ENCODE measurements at places on chromosomes 4 and X.

DNA sequence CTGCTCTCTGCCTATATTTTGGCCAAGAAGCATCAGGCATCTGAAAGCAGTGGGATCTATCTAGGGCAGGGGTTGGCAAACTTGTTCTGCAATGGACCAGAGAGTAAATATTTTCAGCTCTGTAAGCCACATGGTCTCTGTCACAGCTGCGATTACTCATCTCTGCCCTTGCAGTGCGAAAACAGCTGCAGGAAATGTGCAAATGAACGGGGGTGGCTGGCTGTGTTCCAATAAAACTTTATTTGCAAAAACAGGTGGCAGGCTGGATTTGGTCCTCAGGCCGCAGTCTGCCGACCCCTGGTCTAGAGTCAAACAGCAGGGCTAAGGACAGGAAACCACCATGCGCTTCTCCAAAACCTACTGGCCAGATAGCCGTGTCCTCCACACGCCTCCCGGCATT, 48.6 kb downstream of the ACOX3 start:
- no peak for DNase-seq

- DNase-seq: no peak
Observed at GRCh38 chr4:41678086-41678816, 70.3 kb downstream of the PHOX2B start.

GRCh38 chr4:16056681-16057385, 27.0 kb downstream of the PROM1 start:
- no peak for DNase-seq

DNA sequence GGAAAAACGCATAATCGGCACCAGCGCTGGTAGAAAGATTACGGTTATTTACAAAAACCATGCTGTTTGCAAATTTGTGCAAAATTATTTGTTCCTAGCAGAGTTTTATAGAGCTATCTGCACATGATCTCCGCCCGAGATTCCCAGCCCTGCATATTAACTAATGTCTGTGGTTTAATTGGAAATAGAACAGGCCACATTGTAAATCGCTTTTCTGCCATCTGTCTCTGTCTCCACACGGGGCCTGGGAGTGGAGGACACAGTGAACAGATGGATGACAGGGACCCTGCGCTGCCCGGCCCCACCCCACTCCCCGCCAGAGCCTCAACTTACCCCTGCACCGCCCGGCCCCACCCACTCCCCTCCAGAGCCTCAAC, 126.9 kb downstream of the FAM53A start:
- DNase-seq: no peak

DNA sequence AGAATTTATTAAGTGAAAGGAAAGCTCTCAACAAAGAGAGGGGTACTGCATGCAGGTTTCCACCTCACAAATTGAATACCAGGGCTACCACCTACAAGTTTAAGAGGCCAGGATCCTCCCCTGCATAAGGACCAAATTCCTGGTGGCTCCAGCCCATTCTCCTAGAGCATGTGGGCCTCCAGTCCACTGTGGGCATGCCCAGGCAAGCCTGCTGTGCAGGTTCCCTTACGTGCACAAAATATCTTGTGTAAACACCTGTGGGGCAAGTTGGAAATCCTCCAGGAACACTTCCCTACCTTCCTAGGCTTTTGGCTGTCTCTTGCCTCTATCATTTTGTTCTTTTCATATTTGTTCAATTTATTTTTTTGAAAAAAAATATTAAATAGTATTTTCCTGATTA, 724.3 kb downstream of the ARAP2 start:
- DNase-seq: no peak

DNA sequence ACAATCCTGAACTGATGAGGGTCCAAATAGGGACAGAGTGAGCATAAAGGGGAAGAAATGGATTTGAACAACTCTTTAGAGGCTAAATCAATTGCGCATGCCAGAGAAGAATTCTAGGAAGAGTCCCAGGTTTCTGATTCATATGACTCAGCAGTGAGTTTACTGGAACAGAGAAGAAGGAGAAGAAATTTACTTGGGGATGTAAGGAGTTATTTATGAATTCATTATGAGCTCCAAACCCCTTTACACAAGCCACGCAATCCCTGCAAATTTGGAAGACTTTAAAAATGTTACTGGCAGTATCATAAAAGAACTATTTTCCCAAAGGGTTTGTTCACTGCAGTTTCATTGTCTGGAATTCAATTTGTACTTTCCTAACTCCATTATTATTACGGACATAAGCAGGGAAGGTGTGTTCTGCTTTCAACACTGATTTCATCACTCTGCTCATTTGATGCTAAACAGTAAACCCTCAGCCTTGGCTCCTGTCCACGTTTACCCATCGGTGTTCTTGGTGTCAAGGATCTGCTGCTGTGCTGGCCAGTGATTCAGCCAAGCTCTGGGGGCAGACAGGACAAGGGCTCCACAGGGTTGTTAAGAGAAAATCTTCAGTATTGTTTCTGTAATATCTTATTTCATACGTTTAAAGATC, 273.7 kb downstream of the HNRNPD start:
- no peak for DNase-seq

- DNase-seq: no peak
Observed at GRCh38 chr4:108450236-108450898, 170.0 kb upstream of the RPL34 start.

- no peak for DNase-seq
Observed at GRCh38 chr4:27638163-27638915, 777.7 kb downstream of the STIM2 start.

- DNase-seq: no peak
Observed at GRCh38 chr4:37667197-37668100, 18.7 kb downstream of the RELL1 start.

DNA sequence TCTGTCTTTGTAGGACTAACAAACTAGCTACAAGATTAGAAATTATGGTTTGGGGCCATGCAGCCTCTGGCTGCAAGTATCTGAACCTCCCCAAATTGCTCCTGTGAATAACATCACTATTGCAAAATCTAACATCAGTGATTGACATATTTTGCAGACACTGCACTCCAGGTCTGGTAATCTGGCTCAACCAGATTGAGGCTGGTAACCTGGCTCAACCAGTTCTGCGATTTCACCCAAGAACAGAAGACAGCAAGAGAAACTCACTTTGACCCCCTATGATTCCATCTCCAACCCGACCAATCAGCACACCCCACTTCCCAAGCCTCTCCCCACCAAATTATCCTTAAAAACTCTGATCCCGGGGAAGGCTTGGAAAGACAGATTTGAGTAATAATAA, 20.9 kb downstream of the SPIN3 start:
- no peak for DNase-seq

DNA sequence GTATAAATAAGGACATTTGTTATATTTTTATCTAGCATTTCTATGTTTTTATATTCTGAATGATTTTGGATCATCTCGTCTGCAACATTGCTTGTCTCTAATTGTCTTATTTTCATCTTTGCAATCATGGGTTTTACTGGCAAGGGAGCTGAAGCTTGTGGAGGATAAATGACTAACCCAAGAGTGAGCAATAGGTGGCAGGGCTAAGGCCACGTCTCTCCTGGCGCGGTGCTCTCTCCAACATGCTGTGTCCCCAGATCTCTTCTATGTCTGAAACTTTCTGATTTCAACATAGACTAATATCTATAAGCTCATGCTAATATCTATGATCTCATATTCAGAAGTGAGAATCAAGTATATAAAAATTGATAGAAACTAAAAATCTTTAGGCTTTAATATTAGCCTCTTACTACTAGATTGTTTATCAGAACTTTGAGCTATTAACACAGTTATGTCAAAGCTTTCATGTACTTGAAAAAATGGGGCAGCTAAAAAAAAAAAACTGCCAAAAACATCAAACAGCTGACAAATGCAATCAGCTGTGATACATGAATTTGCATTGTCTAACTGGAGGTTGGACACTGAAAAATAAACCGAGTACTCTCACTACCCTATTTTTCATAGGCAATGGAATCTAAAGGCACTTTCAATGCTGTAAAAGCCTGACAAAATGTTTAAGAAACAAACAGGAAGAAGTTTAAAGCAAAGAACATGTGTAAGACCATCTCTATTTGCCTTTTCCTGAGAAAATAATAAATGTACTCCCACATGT, 169.2 kb downstream of the TMA16 start:
- DNase-seq: no peak

- no peak for DNase-seq
Observed at GRCh38 chrX:112678831-112679230, 907 bp downstream of the LHFPL1 start.

DNA sequence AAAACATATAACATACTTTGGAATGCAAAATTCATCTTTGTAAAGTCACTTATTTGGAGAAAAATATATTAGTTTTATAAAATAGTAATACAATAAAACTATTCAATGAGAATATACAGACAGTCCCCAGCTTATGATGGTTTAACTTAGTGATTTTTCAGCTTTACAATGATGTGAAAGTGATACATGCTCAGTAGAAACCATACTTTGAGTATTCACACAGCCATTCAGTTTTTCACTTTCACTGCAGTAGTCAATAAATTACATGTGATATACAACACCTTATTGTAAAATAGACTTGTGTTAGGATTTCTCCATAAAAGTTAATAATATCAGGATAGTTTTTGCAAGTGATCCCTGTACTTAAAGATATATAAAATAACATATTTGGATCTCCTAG, 436.0 kb downstream of the CENPC start:
- DNase-seq: no peak

- DNase-seq: no peak
Observed at GRCh38 chr4:94766856-94767255, 9.1 kb downstream of the BMPR1B start.

- no peak for DNase-seq
Observed at GRCh38 chr4:168765726-168766125, 244.3 kb downstream of the CBR4 start.

DNA sequence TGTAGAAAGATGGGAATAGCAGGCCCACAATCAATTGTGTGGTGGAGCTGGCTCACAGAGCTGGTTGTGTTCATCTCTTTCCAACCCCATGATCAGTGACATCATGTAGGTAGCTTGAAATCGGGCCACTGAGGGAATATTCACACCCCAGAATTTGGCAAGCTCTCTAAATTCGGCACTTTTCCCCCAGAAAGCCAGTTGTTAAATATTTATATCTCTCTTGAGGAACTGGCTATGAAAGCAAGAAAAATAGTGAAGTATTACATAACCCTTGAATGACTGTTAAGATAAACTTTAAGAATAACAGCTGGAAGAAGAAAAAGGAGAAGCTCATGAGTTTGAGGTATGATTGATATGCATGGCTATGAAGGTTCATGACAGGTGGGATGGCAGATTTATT, 38.9 kb downstream of the GPRIN3 start:
- no peak for DNase-seq

DNA sequence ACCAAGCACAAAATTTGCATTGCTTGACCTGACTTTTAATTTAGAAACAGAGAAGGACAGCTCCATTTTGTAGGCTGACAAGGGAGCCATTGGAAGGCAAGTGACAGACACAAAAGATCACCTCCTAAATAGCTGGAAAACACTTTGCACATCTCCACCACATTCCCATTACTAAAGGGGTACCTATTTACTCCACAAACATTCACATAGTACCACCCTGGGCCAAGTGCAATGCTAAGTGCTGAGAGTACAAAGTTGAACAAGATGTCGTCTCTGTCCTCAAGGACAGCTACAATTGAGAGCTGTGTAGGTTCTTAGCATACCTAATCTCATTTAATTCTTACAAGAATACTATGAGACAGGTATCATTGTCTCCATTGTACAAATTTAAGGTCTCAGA, 152.8 kb upstream of the GPC4 start:
- DNase-seq: no peak

GRCh38 chrX:141176586-141177451, at the start of gene LDOC1:
LDOC1 (minus strand) TSS chrX:141177129; CDS start chrX:141177021, 108 bp downstream.
- DNase-seq: peak; percentile 75

GRCh38 chr4:152666946-152667345, 12.9 kb downstream of the TMEM154 start:
- DNase-seq: no peak

DNA sequence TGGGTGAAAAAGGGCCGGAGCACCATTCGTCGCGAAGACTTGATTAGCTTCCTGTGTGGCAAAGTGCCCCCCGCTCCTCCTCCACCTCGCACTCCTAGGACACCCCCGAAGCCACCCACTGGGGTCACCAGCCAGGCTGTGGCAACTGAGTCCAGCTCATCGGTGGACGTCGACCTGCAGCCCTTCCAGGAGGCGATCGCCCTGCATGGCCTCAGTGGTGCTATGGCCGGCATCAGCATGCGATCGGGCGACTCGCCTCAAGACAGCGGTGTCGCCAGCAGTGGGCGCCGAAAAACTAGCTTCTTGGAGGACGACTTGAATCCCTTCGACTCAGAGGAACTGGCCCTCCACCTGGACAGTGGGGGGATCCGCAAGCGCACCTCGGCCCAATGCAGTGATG, 126.8 kb upstream of the CXorf66 start:
- no peak for DNase-seq

DNA sequence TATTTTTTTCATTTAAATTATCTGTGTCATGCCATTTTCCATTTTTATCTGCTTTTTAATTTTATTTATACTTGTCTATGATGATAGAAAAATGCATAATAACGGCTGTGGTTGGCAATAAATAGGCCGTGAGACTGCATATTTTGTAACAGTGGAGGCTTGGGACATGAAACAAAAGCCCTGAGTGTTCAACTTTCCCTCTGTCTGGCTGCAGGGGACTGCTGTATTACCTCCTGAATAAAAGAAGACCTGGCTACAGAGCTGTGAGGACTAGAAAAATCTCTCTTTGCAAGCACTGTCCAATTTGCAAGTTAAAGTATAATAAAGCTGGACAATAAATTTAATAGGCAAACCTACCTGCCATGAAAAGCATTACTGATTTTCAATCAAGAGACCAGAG, 82.1 kb downstream of the MAGEB10 start:
- DNase-seq: no peak

DNA sequence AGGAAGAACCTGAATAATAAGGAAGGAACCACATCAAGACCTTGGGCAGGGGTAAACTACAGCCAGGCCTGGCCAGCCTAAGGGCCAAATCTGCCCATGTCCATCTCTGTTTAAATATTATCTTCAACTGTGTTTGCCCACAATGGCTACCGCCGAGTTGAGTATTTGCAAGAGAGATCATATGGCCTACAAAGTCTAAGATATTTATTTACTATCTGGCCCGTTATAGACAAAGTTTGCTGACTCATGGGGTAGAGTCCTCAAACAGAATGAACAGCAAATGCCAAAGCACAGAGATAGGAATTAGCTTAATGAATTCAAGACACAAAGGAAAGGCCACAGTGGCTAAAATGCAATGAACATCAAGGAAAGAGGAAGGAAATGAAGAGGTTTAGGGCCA, 44.8 kb downstream of the RPS6KA3 start:
- no peak for DNase-seq

- no peak for DNase-seq
Observed at GRCh38 chr4:107843391-107843790, 18.7 kb downstream of the SGMS2 start.

DNA sequence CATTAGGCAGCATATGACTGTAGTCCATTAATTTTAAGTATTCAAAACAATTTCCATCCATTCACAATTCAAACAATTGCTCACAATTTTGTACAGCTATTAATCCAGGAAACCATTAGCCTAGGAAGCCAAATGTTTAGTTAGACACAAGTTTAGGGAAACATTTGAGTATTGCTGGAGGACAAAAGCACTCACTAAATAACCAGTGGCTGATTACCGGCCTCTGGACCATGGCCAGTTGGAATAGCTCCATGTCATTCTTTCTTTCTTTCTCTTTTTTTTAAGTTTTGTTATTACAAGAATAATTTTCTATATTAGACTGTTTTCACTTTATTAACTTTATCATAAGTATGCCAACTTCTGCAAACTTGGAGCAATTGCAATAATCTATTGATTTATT, 31.3 kb downstream of the TRIML2 start:
- DNase-seq: no peak

Data from mesothelial cell of epicardium (in vitro differentiated cells).